Stimulated activated CD8-positive, alpha-beta memory T cell treated with anti-CD3 and anti-CD28 coated beads, Interleukin-7, amount 100 ng/mL, for 1 hour (primary cell): ENCODE measurements at places on chromosomes 4 and X.

DNA sequence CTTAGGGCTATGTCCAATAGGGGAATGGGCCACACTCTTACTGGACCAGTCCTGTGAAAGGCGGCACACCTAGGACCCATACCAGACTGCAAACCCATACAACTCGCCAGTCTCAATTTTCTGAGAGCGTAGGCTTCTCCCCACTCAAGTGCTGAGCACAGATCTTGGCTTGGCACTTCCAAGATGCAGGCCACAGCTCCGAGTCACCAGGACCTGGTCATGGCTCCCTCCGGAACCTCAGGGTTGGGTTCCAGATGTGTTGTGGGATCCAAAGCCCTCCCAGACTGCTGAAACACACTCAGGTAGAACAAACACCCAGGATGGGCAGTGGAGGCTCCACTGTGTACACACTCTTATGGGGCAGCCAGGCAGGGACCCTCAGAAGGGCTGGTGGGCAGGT lies 103.3 kb downstream of the TMEM144 start:
- DNase-seq, result no peak

- DNase-seq, result no peak
Measured at GRCh38 chr4:37216209-37216608, 28.3 kb upstream of the NWD2 start.

DNA sequence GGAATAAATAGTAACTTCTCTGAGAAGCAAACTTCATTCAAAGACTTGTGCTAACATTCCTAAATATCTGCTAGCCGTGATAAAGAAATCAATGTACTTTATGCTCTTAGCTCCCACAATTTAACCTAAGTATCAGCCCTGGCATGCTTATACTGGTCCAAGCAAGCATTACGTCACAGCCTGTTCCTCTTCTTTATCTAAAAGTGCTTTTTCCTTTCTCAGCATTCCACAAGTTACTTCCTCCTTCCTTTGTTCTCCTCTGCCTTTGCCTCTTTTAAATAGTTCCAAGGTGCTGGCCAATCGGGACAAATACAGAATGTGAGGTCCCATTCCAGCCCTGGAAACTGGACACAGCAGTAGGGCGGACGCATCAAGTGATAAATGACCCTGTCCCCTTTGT lies 249.6 kb downstream of the DHRSX start:
- no peak for DNase-seq

- DNase-seq, result no peak
Measured at GRCh38 chr4:80237992-80238391, 28.5 kb upstream of the FGF5 start.

GRCh38 chr4:119080721-119081541 lies 54.7 kb upstream of the MYOZ2 start:
- DNase-seq, result no peak

DNA sequence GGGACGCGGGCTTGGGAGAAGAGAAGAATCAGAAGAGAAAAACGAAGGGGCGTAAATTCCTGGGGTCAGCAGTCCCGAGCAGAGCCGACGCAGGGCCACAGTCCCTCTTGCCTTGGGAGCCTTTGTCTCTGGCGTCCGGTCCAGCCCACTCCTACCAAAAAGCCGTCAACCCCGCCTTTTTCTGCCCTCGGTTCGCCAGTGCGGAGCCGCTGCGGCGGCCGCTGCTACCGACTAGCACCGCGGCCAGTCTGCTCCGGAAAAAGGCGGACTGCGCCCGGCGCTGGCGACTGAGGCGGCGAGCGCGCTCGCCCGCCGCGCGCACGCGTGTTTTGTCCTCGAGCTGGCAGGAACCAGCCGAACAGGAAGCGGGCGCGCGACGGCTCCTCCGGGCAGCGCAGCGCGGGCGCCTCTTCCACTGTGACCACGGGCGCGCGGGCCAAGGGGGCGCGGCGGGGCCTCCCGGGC lies 502 bp downstream of the HNRNPDL start:
- peak; percentile 55 for DNase-seq

GRCh38 chr4:152458801-152459302 lies 77.0 kb downstream of the FBXW7 start:
- DNase-seq, result no peak

DNA sequence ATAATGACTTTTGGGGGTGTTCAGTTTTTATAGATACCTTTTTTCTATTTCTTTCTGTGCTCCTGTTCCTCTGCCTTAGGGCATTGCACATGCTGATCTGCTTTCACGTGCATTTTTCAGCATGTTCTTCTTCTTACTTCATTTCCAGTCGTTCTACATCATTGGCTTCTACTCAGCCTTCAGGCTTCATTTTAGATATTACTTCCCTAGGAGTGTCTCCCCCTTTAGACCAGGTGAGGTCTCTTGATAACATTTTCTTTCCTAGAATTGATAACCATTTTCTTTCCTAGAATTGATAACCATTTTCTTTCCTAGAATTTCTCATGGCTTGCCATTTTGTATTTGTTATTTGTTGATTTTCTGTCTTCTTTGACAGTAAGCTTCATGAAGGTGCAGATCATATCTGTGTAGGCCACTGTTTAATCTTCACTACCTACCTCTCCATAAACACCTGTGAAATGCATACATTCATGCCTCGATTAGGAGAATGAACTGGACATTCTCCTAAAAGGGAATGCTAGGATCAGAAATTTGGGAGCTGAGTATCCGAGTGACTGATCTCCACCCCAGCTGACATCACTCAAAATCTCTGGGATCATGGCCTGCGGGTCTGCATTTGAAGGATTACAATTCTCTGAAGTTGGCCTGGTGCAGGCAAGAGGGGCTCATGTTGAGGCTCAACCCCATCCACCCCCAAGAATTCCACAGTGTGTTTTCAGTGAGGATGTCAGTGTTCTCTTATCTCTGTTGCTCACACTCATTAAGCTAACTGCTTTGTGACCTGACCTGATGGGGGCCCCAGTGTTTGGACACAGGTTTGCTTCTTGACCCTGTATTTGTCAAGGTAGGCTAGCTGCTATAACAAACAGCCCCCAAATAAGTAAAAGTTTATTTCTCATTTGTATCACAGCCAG lies 45.7 kb downstream of the GYG2 start:
- no peak for DNase-seq

GRCh38 chr4:1009542-1010394 lies 1.7 kb upstream of the FGFRL1 start:
- peak; percentile 48 for DNase-seq

DNA sequence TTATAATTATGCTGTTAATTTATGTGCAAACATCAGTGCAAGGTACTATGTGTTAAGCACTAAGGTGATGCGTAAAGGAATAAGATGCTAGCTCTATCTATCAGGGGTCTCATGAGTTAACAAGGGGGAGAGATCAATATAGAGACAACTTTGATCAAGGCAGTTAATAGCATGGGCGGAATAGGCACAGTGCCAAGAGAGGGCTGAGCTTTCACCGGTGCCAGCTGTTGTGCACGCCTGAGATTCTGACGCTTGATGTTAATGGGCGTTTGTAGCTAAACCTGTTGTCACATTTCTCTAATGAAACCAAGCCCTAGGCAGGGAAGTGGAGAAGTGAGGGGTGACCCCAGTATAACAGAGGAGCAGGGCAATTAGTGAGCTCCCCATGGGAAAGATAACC lies 86.0 kb upstream of the NMU start:
- DNase-seq, result no peak

GRCh38 chrX:14700982-14701381 lies 171.6 kb downstream of the GLRA2 start:
- DNase-seq, result no peak

DNA sequence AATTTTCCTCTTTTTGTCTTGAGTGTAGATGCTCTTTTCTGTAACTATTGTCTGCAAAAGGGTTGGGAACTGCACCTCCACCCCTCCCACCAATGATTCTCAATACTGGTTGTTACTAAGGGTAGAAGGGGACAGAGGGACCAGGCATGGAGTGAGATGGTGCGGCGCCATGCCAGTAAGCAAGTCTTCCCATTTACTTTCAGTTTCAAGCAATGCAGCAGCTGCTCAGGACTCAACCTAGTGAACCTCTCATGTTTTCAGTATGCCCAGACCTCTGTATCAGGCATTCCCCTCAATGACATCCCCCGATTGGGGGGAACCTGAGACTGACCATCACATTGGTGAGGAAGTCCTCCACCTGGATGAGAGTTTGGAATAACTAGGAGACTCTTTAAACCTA lies 41.5 kb downstream of the ZNF81 start:
- no peak for DNase-seq
